Amygdala (tissue), 56 donors: ENCODE measurements at places on chromosomes 2 and 18.

DNA sequence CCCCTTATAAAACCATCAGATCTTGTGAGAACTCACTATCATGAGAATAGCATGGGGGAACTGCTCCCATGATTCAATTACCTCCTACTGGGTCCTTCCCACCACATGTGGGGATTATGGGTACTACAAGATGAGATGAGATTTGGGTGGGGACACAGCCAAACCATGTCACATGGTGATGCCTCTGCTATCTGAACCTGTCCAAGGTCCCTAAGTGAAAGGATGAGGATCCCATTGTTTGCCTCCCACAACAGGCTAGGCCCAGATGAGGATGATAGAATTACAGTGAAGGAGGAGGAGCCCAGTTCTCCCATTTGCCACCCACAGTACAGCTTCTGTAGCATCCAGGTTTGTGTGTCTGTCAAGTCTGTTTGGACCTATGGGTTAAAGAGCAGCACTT, 65.4 kb downstream of the PRKCE start:
- no peak for DNase-seq

- DNase-seq, result no peak
Measured at GRCh38 chr2:225073198-225073597, 30.9 kb upstream of the DOCK10 start.

- no peak for DNase-seq
Measured at GRCh38 chr2:8481463-8482009, 200.3 kb upstream of the ID2 start.

DNA sequence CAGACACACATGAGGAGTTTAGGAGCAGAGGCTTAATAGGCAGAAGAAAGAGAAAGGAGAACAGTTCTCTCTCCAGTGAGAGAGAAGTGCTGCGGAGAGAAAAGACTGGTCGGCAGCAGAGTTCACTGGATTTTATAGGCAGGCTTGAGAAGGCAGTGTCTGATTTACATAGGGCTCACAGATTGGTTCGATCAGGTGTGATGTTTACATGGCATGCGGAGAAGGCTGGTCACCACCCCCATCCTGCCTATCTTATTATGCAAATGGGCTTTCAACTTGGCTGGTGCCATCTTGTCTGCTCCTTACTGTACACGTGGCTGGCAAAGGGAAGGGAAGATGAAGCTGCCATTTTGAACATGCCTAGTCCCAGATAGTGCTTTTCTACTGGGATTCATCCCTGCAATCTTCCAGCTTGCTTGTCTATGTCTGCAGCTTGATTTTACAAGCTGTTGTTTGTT, 113.4 kb downstream of the AP1S3 start:
- DNase-seq, result no peak

- no peak for DNase-seq
Measured at GRCh38 chr2:43934567-43934966, 61.2 kb downstream of the LRPPRC start.

DNA sequence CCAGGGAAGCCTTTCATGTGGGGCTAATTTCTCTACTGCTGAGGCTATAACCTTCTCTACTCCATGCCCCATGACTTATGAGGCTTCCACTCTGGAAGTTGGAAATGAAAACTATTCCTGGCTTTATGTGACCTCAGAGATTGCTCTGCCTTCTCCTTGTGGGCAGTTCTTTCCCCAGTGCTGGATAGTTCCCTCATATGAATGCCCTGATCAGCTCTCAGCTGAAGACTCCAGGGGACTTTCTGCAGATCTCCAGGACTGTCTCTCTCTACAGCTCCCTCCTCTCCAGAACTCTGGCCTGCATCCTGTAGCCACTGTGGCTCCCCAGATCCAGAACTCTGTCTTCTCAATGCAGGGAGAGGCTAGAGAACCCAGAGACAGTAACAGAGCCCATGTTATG, 235.1 kb downstream of the SEPTIN10 start:
- DNase-seq, result no peak

DNA sequence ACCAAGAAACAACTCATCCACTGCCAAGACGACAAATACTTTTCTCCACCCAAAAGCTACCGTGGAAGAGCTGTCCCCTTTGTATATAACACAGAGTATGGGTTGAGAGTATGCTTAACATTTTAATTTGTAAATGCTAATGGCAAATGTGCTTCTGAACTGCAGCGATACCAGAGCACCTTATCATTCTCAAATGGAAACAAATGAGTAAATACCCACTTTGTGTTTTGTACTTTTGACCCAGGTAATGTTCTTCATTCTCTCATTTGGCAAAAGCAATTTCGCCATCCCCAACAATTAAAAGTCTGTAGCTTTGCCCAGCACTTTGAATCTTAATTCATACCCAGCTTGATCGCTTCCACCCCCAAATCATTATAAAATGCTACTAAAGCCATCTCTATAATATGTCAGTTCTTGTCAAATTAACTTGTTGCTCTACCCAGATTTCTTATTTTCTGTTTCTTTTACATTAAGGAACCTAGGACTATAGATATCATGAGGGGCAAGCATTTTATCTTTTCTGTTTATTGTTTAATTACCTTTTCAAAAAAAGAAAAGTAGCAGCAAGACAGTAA, 6.2 kb upstream of the POU3F3 start:
- DNase-seq, result no peak

GRCh38 chr2:182980115-182980514, 58.1 kb downstream of the NCKAP1 start:
- no peak for DNase-seq

GRCh38 chr2:58871469-58872142, 630.5 kb upstream of the FANCL start:
- DNase-seq, result no peak

DNA sequence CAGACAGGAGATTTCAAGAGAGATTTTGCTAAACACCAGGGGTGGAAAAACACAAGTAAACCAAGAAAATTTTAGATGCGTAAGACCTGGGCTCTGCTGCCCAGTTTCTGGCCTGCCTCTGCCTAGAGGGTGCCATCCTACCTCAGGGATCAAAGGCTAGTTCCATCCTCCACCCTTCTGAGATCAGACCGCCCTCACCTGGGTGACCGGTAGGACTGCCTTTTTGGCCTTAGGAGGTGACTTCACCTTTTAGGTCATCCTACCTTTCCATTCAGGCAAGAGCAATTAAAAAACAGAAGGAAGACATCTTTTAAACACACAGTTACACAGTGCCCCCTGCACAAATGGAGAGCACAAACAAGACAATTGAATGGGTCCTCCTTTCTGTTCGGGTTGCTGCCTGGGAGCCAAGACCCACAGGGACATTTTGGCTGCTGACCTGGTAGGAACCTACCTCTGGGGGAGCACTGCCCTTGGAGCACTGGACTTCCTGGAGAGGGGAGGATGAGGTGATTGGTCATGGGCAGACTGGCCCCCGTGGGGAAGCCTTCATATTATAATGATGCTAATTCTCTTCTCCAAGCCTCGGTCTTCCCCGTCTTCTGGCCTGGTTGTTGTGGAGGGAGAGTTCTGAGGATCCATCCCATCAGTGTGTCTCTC, 3.1 kb downstream of the PSD4 start:
- no peak for DNase-seq

- DNase-seq, result no peak
Measured at GRCh38 chr2:67186871-67187270, 210.3 kb upstream of the ETAA1 start.

GRCh38 chr2:170930991-170931266, 1.9 kb downstream of the GORASP2 start:
- DNase-seq, result no peak

- DNase-seq, result no peak
Measured at GRCh38 chr2:72788756-72789155, 37.1 kb downstream of the EXOC6B start.

DNA sequence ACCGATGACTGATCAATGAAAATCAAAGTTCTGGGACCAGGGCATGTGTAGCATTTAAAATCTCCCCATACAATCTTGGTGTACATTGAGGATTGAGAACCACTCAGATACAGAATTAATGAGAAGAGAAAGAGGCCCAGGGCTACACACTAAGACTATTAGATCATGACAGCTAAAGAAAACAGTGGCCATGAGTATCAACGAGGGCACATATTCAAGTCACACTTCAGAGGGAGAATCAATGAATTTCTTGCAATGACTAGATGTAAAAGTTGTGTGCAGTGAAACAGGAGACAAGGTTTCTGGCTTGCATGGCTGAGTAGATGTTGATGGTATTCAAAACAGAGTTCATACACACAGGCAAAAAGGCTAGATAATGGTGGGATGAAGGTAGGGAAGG, 29.1 kb downstream of the METTL8 start:
- DNase-seq, result no peak

- no peak for DNase-seq
Measured at GRCh38 chr2:98446850-98447249, 2.2 kb downstream of the INPP4A start.

DNA sequence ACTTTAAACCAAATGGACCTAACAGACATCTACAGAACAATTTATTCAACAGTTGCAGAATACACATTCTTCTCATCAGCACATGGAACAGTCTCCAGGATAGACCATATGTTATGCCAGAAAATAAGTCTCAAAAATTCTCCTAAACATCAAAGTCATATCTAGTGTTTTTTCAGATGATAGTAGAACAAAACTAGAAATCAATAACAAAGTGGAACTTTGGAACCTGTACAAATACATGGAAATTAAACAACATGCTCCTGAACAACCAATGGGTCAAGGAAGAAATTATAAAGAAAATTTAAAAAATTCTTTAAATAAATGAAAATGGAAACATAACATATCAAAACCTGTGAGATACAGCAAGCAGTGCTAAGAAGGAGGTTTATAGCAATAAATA, 194.1 kb upstream of the SIX2 start:
- no peak for DNase-seq

- DNase-seq, result no peak
Measured at GRCh38 chr2:170462433-170463205, 252.5 kb upstream of the SP5 start.

- DNase-seq, result no peak
Measured at GRCh38 chr2:62010632-62011256, 105.3 kb downstream of the COMMD1 start.

- no peak for DNase-seq
Measured at GRCh38 chr18:3223356-3223755, 3.6 kb upstream of the MYOM1 start.

GRCh38 chr18:38035193-38035592, 469.6 kb upstream of the CELF4 start:
- DNase-seq, result no peak

- DNase-seq, result no peak
Measured at GRCh38 chr2:31333046-31333445, 81.5 kb downstream of the XDH start.

DNA sequence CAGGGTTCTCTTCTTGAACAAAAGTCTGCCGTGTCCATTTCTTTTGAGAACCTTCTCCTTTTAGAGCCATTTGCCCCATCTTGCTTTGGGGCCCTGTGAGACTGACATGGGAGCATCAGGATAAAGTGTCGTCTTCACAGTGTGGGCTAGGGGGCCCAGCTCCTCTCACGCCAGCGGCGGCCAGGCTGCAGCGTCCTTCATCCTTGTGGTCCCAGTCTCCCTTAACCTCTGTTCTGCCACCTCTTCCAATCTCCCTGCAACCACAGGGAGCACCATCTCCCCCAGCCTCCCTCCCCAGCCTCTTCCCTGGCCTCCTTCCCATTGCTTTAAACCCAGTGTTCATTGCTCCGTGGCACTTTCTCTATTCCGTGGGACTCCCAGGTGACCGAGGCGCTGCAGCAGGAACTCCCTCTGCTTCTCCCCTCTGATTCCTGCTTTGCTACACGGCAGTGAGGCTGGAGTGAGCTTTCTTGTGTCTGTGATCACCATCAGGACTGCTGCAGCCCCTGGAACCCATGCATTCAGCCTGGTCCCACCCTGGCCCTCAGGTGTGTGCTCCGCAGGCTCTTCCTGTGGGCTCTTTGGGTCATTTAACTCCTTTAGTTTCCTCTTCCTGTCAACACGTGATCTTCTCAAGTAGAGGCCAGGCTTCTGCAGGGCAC, 234.1 kb downstream of the MYT1L start:
- no peak for DNase-seq

DNA sequence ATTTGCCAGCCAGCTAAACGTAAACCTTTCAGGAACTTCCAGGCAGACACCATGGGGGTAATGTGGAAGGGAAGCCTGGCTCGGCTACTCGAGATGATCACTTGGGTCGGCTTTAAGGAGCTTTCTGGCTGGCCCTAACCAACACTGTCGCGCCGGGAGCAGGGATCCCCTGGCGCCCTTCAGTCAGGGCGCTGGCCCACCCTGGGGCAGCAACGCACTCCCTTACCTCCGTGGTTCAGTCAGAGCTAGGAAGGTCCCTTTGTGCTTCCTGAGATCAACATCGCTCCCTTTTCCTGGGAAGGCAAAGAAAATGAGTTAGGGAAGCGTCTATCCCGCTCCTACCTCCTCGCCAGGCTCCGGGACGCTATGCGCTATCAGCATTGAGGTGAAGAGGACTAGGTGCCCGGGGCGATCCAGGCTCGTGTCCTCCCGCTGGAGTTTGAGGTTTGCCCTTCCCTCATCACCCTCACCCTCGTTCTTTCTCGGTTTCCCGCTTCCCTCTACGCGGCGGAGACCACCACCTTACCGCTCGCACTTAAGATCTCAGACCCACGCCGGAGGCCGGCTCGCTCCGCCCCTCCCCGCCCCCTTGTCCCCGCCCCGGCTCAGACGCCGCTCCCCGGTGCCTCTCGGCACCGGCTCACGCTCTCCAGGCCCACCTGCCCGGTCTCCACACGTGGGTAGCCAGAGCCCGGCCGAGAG, 449 bp upstream of the ATRAID start:
- DNase-seq, result no peak
